ENCODE measurements at places on chromosomes 1 and 21.

DNA sequence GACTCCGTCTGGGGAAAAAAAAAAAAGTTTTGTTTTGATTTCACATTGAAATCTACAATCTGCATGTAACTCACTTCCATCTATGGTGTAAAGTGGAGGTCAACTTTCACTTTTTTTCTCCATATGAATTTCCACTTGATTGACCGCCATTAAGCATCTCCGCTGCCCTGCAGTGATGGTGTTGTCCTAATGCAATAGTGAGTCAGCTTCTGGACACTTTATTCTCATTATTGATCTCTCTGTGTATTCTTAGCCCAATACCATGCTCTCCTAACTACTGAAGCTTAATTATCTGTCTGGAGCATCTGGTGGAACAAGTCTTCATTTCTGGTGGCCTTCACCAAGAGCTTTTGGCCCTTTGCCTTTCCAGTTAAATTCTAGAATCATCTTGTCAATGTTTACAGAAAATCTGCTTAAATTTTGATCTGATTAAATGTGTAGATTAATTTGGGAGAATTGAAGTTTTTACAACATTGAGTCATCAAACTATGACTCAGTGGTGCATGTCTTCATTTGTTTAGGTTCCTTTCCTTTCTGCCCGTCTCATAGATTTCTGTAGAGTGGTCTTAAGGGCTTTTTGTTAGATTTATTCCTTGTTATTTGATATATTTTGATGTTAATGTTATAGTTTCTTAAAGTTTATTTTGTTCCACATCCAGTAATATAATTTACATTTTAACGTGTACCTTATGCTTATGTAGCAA is 181.5 kb downstream of the PRDM2 start:
- no peak for DNase-seq

- no peak for DNase-seq
Observed at GRCh38 chr1:31623365-31623764, 5.9 kb downstream of the HCRTR1 start.

GRCh38 chr1:73205294-73205973 is 923.1 kb upstream of the NEGR1 start:
- no peak for DNase-seq

DNA sequence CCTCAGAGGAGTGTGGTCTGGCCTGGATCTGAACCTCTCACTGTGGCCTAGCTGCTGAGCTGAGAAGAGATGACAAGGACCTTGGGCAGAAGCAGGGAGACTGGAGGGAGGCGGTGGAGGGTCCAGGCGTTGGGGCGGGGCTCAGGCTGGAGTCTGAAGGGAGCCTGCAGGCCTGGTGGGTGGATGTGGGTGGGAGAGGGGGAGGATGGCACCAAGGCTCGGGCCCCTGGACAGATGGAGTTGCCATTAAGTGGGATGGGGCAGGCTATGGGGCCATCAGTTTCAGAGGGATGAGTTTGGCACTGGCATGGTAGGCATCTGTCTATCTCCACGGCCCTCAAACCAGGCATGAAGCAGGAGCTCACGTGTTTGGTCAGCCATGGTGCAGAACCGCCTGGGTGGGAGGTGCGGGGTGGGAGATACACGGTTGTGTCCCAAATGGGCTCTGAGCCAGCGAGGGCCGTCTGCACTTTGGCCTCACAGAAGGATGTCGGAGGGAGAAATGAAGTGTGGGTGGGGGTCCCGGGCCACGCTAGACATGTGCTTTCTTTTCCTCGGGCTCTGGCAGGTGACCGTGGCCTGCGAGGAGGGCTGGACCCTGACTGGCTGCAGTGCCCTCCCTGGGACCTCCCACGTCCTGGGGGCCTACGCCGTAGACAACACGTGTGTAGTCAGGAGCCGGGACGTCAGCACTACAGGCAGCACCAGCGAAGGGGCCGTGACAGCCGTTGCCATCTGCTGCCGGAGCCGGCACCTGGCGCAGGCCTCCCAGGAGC is 23.6 kb downstream of the PCSK9 start:
- DNase-seq: no peak
